Breast epithelium (tissue), 4 donors: ENCODE measurements at places on chromosomes 2 and 18. TPM values are rescaled to one million over a fixed set of nuclear protein-coding genes. Genes with fewer than 3 reads are reported as not detected.

GRCh38 chr2:111669928-111670695 is 213.9 kb downstream of the ANAPC1 start:
- DNase-seq = no peak

- no peak for DNase-seq
Observed at GRCh38 chr18:79375441-79376154, 20.1 kb upstream of the NFATC1 start.

DNA sequence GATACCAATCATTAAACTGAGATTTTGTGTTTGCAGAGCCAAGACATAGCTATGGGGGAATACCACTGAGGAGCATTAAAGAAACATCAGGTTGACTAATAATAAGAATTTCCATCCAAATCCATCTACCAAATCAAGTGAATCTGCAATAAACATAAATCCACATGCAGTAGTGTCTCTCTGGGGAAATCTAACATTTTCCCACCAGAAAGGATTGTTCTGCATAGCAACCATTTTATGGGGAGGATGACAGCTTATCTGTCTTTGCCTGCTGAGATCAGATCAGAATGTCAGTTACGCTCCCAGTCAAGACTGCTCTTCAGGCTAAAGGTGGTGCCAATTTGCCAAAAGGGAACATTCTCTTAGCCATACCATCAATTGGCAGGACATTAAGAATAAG is 1098.9 kb upstream of the CHAC2 start:
- no peak for DNase-seq

- no peak for DNase-seq
Observed at GRCh38 chr18:54878159-54878622, 49.9 kb downstream of the RAB27B start.

DNA sequence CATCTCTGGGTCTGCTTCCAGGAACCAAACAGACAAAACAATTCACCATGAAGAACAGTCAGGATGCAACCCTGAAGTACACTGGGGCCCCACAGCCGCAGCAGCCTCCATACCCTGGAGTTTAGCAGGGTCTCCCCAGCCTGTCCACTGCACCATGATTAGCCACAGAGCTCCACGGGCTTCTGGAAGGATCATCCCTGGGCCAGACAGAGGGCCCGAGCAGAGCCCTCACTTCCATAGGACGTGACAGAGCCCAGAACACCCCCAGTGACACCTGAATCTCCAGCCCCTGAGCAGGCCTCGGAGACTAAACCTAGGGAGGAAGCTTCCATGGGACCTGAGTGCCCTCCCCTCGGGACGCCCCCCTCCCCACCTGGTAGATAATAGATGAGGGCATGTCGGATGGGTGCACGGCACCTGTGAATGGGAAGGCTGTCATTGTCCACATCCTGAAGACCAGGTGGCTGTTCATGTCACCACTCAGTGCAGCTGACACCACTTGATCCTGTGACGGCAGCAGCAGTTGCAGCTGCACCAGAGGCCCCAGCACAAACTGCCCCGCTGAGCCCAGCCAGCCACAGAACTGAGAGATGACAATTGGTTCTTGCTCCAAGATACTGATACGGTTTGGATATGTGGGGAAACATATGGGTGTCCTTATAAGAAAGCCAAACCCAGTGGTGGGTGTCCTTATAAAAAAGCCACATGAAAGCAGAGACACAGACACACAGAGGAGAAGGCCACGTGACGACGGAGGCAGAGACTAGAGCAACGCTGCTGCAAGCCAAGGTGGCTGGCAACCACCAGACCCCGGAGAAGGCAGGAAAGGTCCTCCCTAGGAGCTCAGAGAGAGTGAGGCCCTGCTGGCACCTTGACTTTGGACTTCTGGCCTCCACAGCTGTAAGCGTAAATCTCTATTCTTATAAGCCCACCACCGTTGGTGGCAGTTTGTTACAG is 23.2 kb downstream of the KIF1A start:
- no peak for DNase-seq

GRCh38 chr18:48428475-48429177 is 19.4 kb upstream of the ZBTB7C start:
- no peak for DNase-seq

GRCh38 chr2:31997653-31998052 is 13.2 kb downstream of the MEMO1 start:
- no peak for DNase-seq

DNA sequence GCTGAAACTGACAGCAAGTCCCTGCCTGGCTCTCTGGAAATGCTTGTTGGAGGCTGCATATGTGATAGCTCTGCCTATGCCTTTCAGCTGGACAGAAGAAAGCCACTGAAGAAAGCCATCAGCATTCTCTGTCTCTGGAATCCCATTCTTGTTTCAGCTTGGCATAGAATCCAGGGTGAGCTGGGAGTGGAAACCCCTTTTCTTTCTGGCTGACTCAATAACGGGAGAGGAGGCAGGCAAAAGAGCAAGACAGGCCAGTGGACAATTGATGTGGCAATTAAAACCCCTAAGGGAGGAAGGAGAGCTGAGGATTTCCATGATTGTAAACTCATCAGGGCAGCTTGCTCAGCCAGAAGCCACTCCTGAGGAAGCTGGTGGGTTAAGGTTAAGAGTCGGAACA is 208.1 kb downstream of the CLIP4 start:
- DNase-seq = no peak

DNA sequence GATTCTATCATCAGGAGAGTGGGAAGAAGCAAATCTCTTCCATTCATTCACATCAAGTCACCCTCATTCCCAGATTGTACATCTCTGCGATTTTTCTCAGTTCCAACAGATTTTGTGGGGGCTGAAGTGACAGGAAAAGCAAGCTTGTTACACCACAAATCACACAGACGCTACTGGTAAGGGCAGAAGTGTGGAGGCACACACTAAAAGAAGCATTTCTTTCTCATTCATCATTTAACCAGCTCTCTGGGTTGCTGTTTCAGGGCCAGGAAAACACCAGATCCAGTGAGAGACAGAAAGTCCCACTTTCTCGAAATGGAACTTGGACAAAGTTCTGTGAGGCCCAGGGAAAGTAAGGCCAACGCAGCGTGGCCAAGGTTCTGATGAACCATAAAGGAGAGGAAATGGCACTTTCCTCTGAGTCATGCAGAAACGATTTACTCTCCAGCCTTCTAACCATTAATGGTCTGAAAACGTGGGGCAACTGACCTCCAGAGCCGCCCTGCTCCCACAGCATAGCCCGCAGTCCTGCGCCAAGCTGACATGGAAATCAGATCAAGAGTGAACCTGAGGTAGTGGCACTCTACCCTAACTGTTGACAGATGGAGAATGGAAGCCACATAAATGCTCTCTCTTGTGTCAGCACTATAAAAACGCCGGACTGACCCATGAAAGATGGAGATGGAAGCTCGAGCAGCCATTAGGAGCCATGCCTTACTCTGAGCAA is 191.0 kb downstream of the C1D start:
- no peak for DNase-seq

GRCh38 chr2:158905784-158906183 is 62.7 kb upstream of the TANC1 start:
- no peak for DNase-seq

DNA sequence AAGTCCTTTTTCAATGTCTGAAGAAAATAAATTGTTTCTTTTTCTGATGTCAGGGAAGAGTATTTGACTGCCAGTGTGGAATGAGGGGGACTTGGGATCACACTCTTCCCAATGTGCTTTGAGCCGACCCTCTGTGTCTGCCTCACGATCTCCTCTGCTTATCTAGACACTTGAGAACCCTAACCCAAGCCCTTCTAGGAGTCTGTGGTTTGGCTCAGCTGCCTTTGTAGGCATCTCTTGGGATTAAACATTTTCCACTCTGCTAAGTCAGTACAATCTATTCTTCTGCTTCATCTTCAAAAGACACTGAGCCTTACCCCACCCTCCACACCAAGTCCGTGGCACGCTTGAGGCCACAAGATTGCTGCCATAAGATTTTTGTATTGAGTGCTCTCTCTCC is 19.4 kb downstream of the FAM110C start:
- no peak for DNase-seq

DNA sequence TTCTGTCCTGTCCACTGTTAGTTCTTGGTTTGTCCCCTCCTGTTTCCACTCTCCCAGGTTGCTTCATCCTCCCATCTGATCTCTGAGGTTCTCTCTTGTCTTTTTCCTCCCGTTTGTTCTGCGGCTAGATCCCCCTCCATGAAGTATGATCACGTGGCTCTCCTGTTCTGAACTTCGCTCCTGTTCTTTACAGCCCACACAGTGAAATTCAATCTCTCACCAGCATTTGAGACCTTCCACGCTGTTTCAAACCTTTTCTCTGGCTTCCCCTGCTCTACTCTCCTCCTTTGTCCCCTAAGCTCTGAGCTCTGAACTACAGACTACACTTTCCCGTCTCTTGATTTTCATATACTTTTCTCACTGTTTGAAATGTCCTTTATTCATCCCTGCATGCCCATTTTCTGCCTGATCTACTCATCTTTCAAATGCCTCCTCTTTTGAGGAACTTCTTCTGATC is 83.5 kb downstream of the OSBPL6 start:
- no peak for DNase-seq

DNA sequence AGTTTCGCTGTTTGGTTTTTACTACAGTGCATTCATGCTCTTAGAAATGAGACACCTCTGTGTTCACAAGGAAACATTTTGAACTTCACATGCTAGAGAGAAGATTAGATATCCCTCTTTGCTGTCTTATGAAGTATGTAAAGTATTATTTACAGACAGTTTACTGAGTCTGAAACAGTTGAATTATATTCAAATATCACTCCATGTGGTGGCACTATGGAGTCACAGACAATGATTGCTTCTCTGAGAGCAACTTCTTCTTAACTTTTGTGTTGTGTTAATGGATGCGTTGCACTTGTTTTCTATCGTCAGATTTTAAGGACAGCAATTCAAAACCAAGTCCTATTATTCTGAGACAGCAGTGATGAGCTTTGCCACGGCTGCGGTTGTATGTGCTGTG is 823.6 kb downstream of the GALR1 start:
- DNase-seq = no peak

DNA sequence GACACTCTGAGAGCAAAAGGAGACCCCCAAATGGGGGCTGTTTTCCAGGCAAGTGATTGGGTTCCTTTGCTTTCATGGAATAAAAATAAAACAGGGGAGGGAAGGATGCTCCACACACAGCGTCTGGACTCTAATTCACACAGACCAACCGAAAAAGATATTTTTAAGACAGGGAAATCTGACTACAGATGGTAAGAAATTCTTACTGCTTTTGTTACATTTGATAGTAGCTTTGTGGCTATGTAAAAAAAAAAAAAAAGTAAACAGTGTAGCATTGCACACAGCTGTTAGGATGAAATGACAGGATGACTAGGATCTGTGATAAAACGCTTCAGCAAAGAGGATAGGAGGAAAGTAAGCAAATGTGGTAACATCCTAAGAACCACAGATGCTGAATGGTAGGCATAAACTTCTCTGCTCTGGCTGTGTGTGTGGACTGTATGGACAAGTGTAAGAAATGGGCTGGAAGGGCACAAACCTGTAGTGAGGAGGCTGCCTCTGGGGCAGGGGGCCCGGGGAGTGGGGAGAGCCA is 207.6 kb downstream of the ANAPC1 start:
- no peak for DNase-seq

GRCh38 chr2:886072-887022 is 64.3 kb upstream of the SNTG2 start:
- no peak for DNase-seq

- no peak for DNase-seq
Observed at GRCh38 chr2:158649846-158650245, 145.3 kb upstream of the DAPL1 start.

DNA sequence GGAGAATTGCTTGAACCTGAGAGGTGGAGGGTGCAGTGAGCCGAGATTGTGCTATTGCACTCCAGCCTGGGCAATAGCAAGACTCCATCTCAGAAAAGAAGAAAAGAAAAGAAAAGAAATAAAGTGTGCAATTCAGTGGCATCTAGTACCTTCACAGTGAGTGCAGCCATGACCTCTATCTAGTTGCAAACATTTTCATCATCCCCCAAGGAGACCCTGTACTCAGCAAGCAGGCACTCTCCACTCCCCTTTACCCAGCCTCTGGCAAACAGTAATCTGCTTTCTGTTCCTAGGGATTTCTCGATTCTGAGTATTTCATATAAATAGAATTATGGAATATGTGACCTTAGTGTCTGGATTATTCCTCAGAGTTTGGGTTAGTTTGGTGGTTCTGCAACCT is 130.4 kb upstream of the ARL4C start:
- DNase-seq = no peak

- no peak for DNase-seq
Observed at GRCh38 chr18:32335228-32335627, 135.5 kb downstream of the GAREM1 start.

DNA sequence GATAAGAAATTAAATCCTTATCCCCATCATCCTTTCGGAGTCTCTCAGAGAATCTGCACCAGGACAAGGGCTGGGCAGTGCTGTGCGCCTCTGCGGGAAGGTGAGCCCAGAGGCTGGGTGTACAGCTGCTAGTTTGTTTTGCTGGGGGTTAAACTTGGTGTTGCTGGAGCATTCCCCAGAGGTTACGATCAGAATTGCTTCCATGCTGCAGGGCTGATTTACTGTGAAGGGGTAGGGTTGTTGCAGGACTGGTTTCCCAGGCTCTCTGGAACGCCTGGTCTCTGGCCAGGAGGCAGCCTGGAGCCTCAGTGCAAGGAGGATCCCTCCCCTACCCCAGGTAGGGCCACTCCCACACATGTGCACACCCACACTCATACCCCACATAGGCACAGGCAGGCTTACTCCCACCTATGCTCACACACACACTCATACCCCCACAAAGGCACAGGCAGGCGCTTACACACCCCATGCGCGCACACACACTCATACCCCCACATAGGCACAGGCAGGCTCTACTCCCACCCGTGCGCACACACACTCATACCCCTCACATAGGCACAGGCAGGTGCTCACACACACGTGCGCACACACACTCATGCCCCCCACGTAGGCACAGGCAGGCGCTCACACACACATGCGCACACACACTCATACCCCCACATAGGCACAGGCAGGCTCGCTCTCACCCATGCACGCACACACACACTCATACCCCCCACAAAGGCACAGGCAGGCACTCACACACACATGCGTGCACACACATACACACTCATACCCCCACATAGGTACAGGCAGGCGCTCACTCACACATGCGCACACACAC is 11.3 kb downstream of the CNNM4 start:
- DNase-seq = peak; percentile 44

- DNase-seq = peak; percentile 50
Observed at GRCh38 chr18:79848579-79849327, 51.0 kb downstream of the KCNG2 start.

- DNase-seq = no peak
Observed at GRCh38 chr2:154697418-154698252, 860 bp upstream of the KCNJ3 start.

ERMN gene
- total RNA-seq = 2.2 TPM

CXXC1 gene
- 61.5 TPM for total RNA-seq

CABYR gene
- total RNA-seq = 4.5 TPM
